Sigmoid colon (tissue), 7 donors: ENCODE measurements at places on chromosomes 7 and 10. TPM values are rescaled to one million over a fixed set of nuclear protein-coding genes. Genes with fewer than 3 reads are reported as not detected.

TRRAP gene
- 24.3 TPM for total RNA-seq

DNA sequence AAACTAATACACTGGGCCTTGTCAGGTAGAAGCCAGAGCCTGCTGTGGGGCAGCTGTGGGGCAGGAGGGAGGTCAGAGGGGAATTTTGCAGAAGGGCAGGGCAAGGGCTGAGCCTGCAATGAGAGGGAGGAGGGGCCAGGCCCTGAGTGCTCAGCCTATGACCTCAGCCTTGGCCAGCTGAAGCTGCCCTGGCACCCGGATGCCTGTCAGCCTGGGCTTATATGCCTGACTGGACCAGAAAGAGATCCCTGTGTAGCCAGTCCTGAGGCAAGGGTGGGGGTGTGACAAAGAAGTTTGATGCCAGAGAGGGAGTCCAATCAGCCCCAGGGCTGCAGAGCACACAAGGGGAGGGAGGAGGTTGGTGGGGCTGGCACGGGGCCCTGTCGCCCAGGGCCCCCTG lies 22.3 kb upstream of the PRRT4 start:
- no peaks in the 10 kb centered on the region for H3K36me3 ChIP-seq
- no peak overlapping the region for H3K27ac ChIP-seq
- no peak for DNase-seq

GRCh38 chr10:96610817-96611216 lies 24.0 kb upstream of the TM9SF3 start:
- no peak overlapping the region for H3K27ac ChIP-seq
- no peaks in the 10 kb centered on the region for H3K4me1 ChIP-seq
- no peak overlapping the region for H3K4me3 ChIP-seq
- DNase-seq = no peak
- no peaks in the 10 kb centered on the region for H3K36me3 ChIP-seq
- H3K27me3 ChIP-seq = no peaks in the 10 kb centered on the region

DNA sequence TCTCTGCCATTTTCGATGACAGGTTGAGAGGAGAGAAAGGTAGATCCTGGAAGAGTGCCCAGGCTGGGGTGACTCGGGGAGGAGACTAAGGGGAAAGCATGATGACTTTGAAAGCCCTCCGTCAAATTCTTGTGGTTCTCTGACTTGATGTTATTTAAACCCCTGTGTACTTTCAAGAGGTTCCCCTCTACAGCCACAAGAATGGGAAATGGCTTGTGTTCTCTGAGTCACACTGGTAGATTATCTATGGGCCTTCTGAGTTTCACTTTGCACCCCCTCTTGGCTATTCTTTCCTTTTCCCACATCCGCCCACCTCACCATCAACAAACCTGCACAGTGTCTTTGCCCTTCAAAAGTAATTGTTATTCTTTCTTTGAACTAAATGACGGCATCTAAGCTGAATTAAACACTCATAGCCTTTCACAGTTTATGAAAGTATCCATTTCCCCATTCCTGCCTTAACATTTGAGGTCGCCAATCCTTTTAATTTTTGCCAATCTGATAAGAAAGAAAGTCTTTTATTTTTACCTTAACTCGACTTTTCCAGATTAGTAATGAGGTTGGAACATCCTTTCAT lies 24.1 kb downstream of the PRF1 start:
- H3K36me3 ChIP-seq = no peaks in the 10 kb centered on the region
- H3K27me3 ChIP-seq = no peaks in the 10 kb centered on the region
- no peaks in the 10 kb centered on the region for H3K4me1 ChIP-seq
- DNase-seq = peak; percentile 15

- peaks cover 68% of the 10 kb centered on the region for H3K4me1 ChIP-seq
- no peaks in the 10 kb centered on the region for H3K27me3 ChIP-seq
- DNase-seq = no peak
- no peak overlapping the region for H3K4me3 ChIP-seq
- H3K27ac ChIP-seq = no peak overlapping the region
These were observed 68.6 kb upstream of the MEOX2 start for GRCh38 chr7:15755061-15755460.

GRCh38 chr10:97549587-97550322 lies 22.8 kb upstream of the ANKRD2 start:
- no peaks in the 10 kb centered on the region for H3K36me3 ChIP-seq
- H3K4me1 ChIP-seq = no peaks in the 10 kb centered on the region
- no peak overlapping the region for H3K4me3 ChIP-seq

GRCh38 chr7:88700725-88701124 lies 58.8 kb upstream of the ZNF804B start:
- no peaks in the 10 kb centered on the region for H3K36me3 ChIP-seq
- H3K27ac ChIP-seq = no peak overlapping the region
- DNase-seq = no peak
- H3K27me3 ChIP-seq = no peaks in the 10 kb centered on the region
- no peaks in the 10 kb centered on the region for H3K4me1 ChIP-seq
- no peak overlapping the region for H3K4me3 ChIP-seq

DNA sequence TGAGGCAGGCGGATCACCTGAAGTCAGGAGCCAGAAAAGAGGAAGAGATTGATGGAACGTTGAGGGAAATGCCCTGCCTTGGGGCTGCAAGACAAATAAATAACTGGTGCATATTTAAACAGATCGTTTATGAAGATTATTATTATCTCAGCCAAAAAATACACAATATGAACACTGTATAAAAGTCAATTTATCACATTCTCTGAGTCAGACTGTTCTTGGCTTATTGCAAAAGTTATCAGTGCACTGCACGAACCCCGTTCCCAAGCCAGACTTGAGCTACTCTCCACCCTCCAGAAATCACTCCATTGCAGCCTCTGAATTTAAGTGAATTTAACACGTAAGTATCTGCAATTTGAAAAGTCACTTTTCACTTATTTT lies 1.6 kb downstream of the DNMBP start:
- H3K36me3 ChIP-seq = no peaks in the 10 kb centered on the region
- peak; percentile 66 for DNase-seq
- no peaks in the 10 kb centered on the region for H3K27me3 ChIP-seq
- peak overlapping the region; percentile 83 for H3K27ac ChIP-seq
- peaks cover 48% of the 10 kb centered on the region for H3K4me1 ChIP-seq

GRCh38 chr10:13046851-13047528 lies 45.5 kb upstream of the CCDC3 start:
- H3K27me3 ChIP-seq = no peaks in the 10 kb centered on the region
- H3K36me3 ChIP-seq = no peaks in the 10 kb centered on the region
- no peak overlapping the region for H3K4me3 ChIP-seq
- H3K27ac ChIP-seq = no peak overlapping the region
- no peaks in the 10 kb centered on the region for H3K4me1 ChIP-seq

OR2A12 gene
- total RNA-seq = not detected

HOXA13 gene
- 35.3 TPM for total RNA-seq

- no peak overlapping the region for H3K4me3 ChIP-seq
- H3K27me3 ChIP-seq = no peaks in the 10 kb centered on the region
- H3K36me3 ChIP-seq = no peaks in the 10 kb centered on the region
- no peak for DNase-seq
These were observed 478.4 kb downstream of the ARL4A start for GRCh38 chr7:13165854-13166253.

- no peaks in the 10 kb centered on the region for H3K27me3 ChIP-seq
- DNase-seq = no peak
- no peaks in the 10 kb centered on the region for H3K4me1 ChIP-seq
- H3K27ac ChIP-seq = no peak overlapping the region
- H3K4me3 ChIP-seq = no peak overlapping the region
These were observed 1.6 kb downstream of the FAM24A start for GRCh38 chr10:122911889-122912484.

ZNF467 gene
- total RNA-seq = 9.0 TPM

GRCh38 chr10:121681997-121682687 lies 83.9 kb upstream of the FGFR2 start:
- no peak overlapping the region for H3K4me3 ChIP-seq
- no peaks in the 10 kb centered on the region for H3K36me3 ChIP-seq
- H3K27me3 ChIP-seq = no peaks in the 10 kb centered on the region
- no peak for DNase-seq

DNA sequence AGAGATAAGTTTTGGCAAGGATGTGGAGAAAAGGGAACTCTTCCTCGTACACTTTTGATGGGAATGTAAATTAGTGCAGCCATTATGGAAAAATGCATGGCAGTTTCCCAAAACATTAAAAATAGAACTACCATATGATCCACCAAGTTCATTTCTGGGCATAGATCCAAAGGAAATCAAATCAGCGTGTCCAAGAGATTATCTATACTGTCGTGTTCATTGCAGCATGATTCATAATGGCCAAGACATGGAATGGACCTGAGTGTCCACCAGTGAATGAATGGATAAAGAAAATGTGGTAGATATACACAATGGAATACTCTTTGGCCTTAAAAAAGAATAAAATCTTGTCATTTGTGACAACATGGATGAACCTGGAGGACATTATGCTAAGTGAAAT lies 70.3 kb upstream of the RSU1 start:
- DNase-seq = no peak
- no peaks in the 10 kb centered on the region for H3K4me1 ChIP-seq

GRCh38 chr7:100584683-100585510 lies 1.0 kb downstream of the LRCH4 start:
- peak overlapping the region; percentile 91 for H3K4me3 ChIP-seq
- peaks cover 32% of the 10 kb centered on the region for H3K4me1 ChIP-seq
- peak overlapping the region; percentile 96 for H3K27ac ChIP-seq
- peak; percentile 77 for DNase-seq

ELMO1 gene
- 40.0 TPM for total RNA-seq

DNA sequence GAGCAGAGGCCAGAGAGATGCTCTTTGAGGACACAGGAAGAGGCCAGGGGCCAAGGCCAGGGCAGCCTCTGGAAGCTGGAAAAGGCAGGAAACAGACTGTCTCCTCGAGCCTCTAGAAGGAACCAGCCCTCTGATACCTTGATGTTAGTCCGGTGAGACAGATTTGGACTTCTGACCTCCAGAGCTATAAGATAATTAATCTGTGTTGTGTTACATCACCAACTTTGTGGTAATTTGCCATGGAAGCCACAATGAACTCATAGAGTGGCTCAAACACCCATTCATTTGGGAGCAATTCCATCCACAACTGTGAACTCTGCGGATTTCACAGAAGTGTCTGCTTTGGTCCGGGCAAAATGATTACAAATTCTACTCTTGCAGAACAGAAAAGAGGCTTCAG lies 48.7 kb downstream of the OAT start:
- no peaks in the 10 kb centered on the region for H3K36me3 ChIP-seq
- no peaks in the 10 kb centered on the region for H3K4me1 ChIP-seq
- no peak overlapping the region for H3K27ac ChIP-seq
- no peak overlapping the region for H3K4me3 ChIP-seq
- DNase-seq = no peak

DNA sequence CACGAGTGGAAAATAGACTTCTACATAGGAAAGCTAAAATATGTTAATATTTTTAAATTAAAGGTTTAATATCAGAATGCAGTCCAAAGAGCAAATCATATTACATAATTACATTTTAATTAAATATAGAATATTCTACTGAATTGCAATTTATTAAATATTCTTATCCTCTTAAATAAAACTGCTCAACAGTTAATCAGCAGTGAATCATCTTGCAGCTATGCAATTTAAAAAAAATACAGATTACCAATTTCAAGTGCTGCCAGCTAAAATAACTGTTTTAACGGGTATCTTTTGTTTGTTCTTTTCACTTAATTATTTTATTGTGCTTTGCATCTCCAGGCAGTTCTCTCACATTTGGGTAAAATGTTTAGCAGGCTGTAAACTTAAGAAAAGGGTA lies 82.2 kb downstream of the ZNRF2 start:
- H3K4me1 ChIP-seq = no peaks in the 10 kb centered on the region
- H3K4me3 ChIP-seq = no peak overlapping the region
- peaks cover 3% of the 10 kb centered on the region for H3K36me3 ChIP-seq

- peaks cover 13% of the 10 kb centered on the region for H3K27me3 ChIP-seq
- no peak overlapping the region for H3K27ac ChIP-seq
- DNase-seq = no peak
These were observed 71.3 kb upstream of the EN2 start for GRCh38 chr7:155386608-155387007.

- no peaks in the 10 kb centered on the region for H3K27me3 ChIP-seq
- DNase-seq = no peak
- H3K36me3 ChIP-seq = no peaks in the 10 kb centered on the region
- H3K4me3 ChIP-seq = no peak overlapping the region
- no peaks in the 10 kb centered on the region for H3K4me1 ChIP-seq
- H3K27ac ChIP-seq = no peak overlapping the region
These were observed 240.0 kb downstream of the PHTF2 start for GRCh38 chr7:78038465-78039080.

GRCh38 chr10:51745397-51745796 lies 46.0 kb upstream of the CSTF2T start:
- no peak overlapping the region for H3K4me3 ChIP-seq
- H3K27ac ChIP-seq = no peak overlapping the region

GRCh38 chr10:114043532-114044246 lies at the start of gene ADRB1:
TSS of gene ADRB1 (plus strand) at chr10:114043866. CDS start at chr10:114044133, 267 bp downstream.
- peak within 1 kb of the TSS; percentile 93 for H3K27ac ChIP-seq
- peak within 1 kb of the TSS; percentile 59 for H3K4me3 ChIP-seq
- peaks cover 25% of the 10 kb centered on the region for H3K4me1 ChIP-seq
- peaks cover 17% of the 10 kb centered on the region for H3K27me3 ChIP-seq
- no peaks in the 10 kb centered on the region for H3K36me3 ChIP-seq
- DNase-seq = peak; percentile 94

GRCh38 chr7:37694208-37695094 lies 10.9 kb downstream of the GPR141 start:
- no peaks in the 10 kb centered on the region for H3K4me1 ChIP-seq
- H3K36me3 ChIP-seq = no peaks in the 10 kb centered on the region
- no peak for DNase-seq
- no peak overlapping the region for H3K27ac ChIP-seq
- no peak overlapping the region for H3K4me3 ChIP-seq

ELAPOR2 gene
- 8.0 TPM for total RNA-seq

GRCh38 chr7:16684935-16685334 lies 39.0 kb downstream of the BZW2 start:
- no peaks in the 10 kb centered on the region for H3K27me3 ChIP-seq
- H3K36me3 ChIP-seq = peaks cover 65% of the 10 kb centered on the region
- H3K27ac ChIP-seq = no peak overlapping the region
- no peaks in the 10 kb centered on the region for H3K4me1 ChIP-seq

C10orf62 gene
- total RNA-seq = not detected

DNA sequence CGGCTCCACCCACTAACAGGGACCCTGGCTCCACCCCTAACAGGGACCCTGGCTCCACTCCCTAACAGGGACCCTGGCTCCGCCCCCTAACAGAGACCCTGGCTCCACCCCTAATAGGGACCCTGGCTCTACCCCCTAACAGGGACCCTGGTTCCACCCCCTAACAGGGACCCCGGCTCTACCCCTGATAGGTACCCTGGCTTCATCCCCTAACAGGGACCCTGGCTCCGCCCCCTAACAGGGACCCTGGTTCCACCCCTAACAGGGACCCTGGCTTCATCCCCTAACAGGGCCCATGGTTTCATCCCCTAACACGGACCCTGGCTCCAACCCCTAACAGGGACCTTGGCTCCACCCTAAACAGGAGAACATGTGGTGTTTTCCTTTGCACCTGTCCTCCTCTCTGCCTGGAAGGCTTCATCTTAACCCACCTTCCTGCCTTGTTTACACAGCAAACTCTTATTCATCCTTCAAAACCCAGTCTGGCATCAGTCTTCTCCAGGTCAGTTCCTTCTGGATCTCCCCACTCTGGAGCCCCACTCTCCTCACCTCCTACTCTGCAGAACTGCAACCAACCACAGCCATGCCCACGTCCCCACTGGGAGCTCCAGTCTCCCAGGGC lies 58.0 kb downstream of the CHST15 start:
- no peaks in the 10 kb centered on the region for H3K27me3 ChIP-seq
- no peak overlapping the region for H3K4me3 ChIP-seq
- DNase-seq = no peak
- peak overlapping the region; percentile 0 for H3K27ac ChIP-seq
- peaks cover 6% of the 10 kb centered on the region for H3K36me3 ChIP-seq
